ENCODE measurements at places on chromosomes 1 and 21. TPM values are rescaled to one million over a fixed set of nuclear protein-coding genes. Genes with fewer than 3 reads are reported as not detected.

S100A12 gene
- total RNA-seq = 2.3 TPM

- H3K4me3 ChIP-seq = no peak overlapping the region
- no peak for DNase-seq
- no peaks in the 10 kb centered on the region for H3K36me3 ChIP-seq
- peaks cover 11% of the 10 kb centered on the region for H3K4me1 ChIP-seq
- no peak overlapping the region for H3K27ac ChIP-seq
- no peaks in the 10 kb centered on the region for H3K27me3 ChIP-seq
Observed at GRCh38 chr1:23995431-23995837, 15.3 kb upstream of the SRSF10 start.

DNA sequence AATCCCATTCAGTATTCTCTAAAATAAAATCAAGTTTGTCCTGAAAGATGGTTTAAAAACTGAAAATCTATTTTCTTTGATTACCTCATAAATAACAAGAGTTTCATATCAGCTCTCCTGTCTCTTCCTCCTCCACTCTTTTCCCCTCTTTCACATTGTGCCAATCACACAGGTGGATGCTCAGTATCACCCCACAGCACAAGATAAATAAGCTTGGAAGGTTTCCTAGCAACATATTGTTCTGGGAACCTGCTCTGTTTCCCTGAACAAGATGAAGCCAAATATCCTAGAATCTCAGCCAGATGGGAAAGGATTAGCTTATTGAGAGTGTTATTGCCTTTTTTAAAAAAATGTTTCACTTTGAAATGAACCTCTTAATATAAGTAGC is 45.7 kb upstream of the CACYBP start:
- H3K4me3 ChIP-seq = no peak overlapping the region
- H3K27ac ChIP-seq = peak overlapping the region; percentile 22
- no peak for DNase-seq
- H3K4me1 ChIP-seq = peaks cover 36% of the 10 kb centered on the region
- no peaks in the 10 kb centered on the region for H3K27me3 ChIP-seq
- no peaks in the 10 kb centered on the region for H3K36me3 ChIP-seq

RPTN gene
- total RNA-seq = not detected

GRCh38 chr1:201625226-201625761 is 86.4 kb downstream of the NAV1 start:
- no peak overlapping the region for H3K4me3 ChIP-seq
- no peaks in the 10 kb centered on the region for H3K27me3 ChIP-seq
- H3K4me1 ChIP-seq = peaks cover 40% of the 10 kb centered on the region
- H3K36me3 ChIP-seq = peaks cover 14% of the 10 kb centered on the region

FCGR1A gene
- 1.2 TPM for total RNA-seq

DNA sequence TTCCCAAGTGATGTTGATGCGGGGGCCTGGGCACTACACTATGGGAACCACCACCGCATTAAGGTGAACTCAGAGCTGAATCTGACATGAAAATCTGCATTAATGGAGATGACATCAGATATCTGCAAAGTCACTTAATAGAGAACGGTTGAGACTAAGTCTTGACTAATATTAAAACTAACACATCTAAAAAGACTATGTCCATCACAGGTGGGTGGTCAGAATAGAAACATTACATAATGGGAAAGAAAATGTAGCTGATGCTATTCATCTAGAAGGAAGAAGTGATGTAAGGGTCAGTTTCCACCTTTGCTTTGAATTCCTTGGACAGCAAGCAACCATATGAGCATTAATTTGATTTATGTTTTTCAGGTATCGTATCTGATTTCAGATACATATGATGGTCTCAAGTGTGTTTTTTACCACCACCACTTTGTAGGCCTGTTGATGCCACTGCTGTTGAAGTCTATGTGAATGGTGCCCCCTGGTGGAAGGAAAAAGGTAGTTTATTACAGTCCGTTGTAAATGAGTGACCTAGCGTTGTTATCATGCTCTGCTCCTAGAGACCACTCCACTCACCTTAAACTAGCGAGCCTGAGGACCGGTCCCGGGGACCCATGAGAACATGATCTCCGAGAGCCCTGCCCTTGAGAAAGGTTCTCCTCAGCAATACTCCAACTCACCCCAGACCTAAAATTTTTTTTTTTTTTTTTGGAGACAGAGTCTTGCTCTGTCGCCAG is 73.5 kb downstream of the BACH1 start:
- H3K4me3 ChIP-seq = no peak overlapping the region
- peaks cover 7% of the 10 kb centered on the region for H3K4me1 ChIP-seq
- peaks cover 7% of the 10 kb centered on the region for H3K36me3 ChIP-seq

GRCh38 chr1:182596934-182597333 is 7.3 kb downstream of the RGS16 start:
- peaks cover 39% of the 10 kb centered on the region for H3K4me1 ChIP-seq
- H3K27me3 ChIP-seq = no peaks in the 10 kb centered on the region
- no peak overlapping the region for H3K4me3 ChIP-seq
- H3K27ac ChIP-seq = no peak overlapping the region
- no peaks in the 10 kb centered on the region for H3K36me3 ChIP-seq
- no peak for DNase-seq

GRCh38 chr1:8017495-8018197 is 8.5 kb downstream of the ERRFI1 start:
- H3K36me3 ChIP-seq = peaks cover 20% of the 10 kb centered on the region
- H3K4me3 ChIP-seq = no peak overlapping the region
- no peak for DNase-seq
- peaks cover 73% of the 10 kb centered on the region for H3K4me1 ChIP-seq
- H3K27ac ChIP-seq = peak overlapping the region; percentile 72

CD1D gene
- 1.4 TPM for total RNA-seq

AUNIP gene
- total RNA-seq = not detected

FBXO2 gene
- total RNA-seq = 1.9 TPM

GRCh38 chr1:14568716-14569355 is 29.6 kb upstream of the KAZN start:
- DNase-seq = no peak
- no peak overlapping the region for H3K4me3 ChIP-seq
- no peak overlapping the region for H3K27ac ChIP-seq
- no peaks in the 10 kb centered on the region for H3K36me3 ChIP-seq

DNA sequence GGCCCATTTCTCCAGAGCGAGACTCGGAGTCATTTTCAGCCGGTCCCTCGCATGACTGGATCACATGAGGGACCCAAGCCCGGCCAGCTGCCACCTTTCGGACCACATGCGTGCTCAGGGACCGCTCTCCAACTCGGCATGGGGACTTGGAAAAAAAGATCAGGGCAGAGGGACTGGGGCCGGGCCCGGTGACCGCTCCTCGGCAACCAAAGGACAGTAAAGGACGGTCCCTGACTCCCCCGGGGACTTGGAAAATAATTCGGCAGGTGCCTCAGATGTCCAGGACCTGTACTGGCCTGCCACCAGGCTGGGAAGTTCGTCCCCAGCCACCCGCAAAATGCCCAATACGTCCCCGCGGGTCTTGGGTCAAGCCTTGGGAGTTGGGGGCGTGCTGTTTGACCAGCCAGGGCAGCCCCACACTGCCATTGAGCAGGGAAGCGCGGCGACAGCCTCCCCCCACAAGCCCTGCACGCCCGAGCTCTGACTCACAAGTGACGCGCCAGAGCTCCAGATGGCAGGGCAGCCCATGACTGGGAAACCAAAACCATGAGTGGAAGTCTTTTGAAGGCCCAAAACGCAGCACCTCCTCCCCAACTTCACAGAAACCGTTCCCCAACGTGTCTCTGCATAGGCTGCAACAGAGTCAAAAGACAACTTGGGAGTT is 134.5 kb downstream of the LIPI start:
- no peak overlapping the region for H3K4me3 ChIP-seq
- no peak overlapping the region for H3K27ac ChIP-seq
- no peaks in the 10 kb centered on the region for H3K27me3 ChIP-seq
- no peaks in the 10 kb centered on the region for H3K36me3 ChIP-seq
- no peak for DNase-seq

GRCh38 chr1:111192658-111193519 is 7.6 kb downstream of the DENND2D start:
- peak overlapping the region; percentile 32 for H3K27ac ChIP-seq
- no peak overlapping the region for H3K4me3 ChIP-seq
- H3K36me3 ChIP-seq = peaks cover 10% of the 10 kb centered on the region
- DNase-seq = no peak
- H3K27me3 ChIP-seq = no peaks in the 10 kb centered on the region

- H3K27ac ChIP-seq = no peak overlapping the region
- peaks cover 3% of the 10 kb centered on the region for H3K27me3 ChIP-seq
- peaks cover 5% of the 10 kb centered on the region for H3K4me1 ChIP-seq
- H3K36me3 ChIP-seq = no peaks in the 10 kb centered on the region
- H3K4me3 ChIP-seq = no peak overlapping the region
Observed at GRCh38 chr1:172476218-172476811, 32.4 kb upstream of the PIGC start.

GRCh38 chr1:156772222-156772621 is 4.9 kb downstream of the PRCC start:
- H3K36me3 ChIP-seq = peaks cover 8% of the 10 kb centered on the region
- H3K27me3 ChIP-seq = no peaks in the 10 kb centered on the region
- H3K4me1 ChIP-seq = peaks cover 87% of the 10 kb centered on the region
- no peak for DNase-seq

TNFSF18 gene
- not detected for total RNA-seq

TCP10L gene
- total RNA-seq = 3.0 TPM

TAS1R1 gene
- not detected for total RNA-seq

- no peak overlapping the region for H3K4me3 ChIP-seq
- peaks cover 100% of the 10 kb centered on the region for H3K4me1 ChIP-seq
- H3K36me3 ChIP-seq = peaks cover 36% of the 10 kb centered on the region
- no peak for DNase-seq
- no peaks in the 10 kb centered on the region for H3K27me3 ChIP-seq
- H3K27ac ChIP-seq = peak overlapping the region; percentile 82
Observed at GRCh38 chr1:56534130-56534651, 45.2 kb downstream of the PLPP3 start.

GRCh38 chr1:163054181-163054591 is 15.0 kb upstream of the RGS4 start:
- no peak for DNase-seq
- H3K27me3 ChIP-seq = peaks cover 5% of the 10 kb centered on the region
- no peaks in the 10 kb centered on the region for H3K36me3 ChIP-seq
- H3K27ac ChIP-seq = no peak overlapping the region

GRCh38 chr21:28230559-28230958 is 762.1 kb downstream of the LTN1 start:
- no peaks in the 10 kb centered on the region for H3K36me3 ChIP-seq
- H3K4me1 ChIP-seq = peaks cover 15% of the 10 kb centered on the region
- no peaks in the 10 kb centered on the region for H3K27me3 ChIP-seq
- no peak for DNase-seq

GRCh38 chr1:14441302-14441741 is 157.2 kb upstream of the KAZN start:
- no peaks in the 10 kb centered on the region for H3K4me1 ChIP-seq
- DNase-seq = no peak
- H3K27me3 ChIP-seq = peaks cover 76% of the 10 kb centered on the region
- no peak overlapping the region for H3K27ac ChIP-seq
- no peaks in the 10 kb centered on the region for H3K36me3 ChIP-seq
- no peak overlapping the region for H3K4me3 ChIP-seq

CKS1B gene
- total RNA-seq = 17.8 TPM

ADGRL4 gene
- 19.3 TPM for total RNA-seq

GRCh38 chr1:228087771-228088251 is 5.3 kb downstream of the ARF1 start:
- no peaks in the 10 kb centered on the region for H3K27me3 ChIP-seq
- H3K4me1 ChIP-seq = peaks cover 100% of the 10 kb centered on the region
- DNase-seq = peak; percentile 26
- H3K4me3 ChIP-seq = peak overlapping the region; percentile 30

- peaks cover 7% of the 10 kb centered on the region for H3K36me3 ChIP-seq
- H3K4me3 ChIP-seq = no peak overlapping the region
- peaks cover 37% of the 10 kb centered on the region for H3K4me1 ChIP-seq
- H3K27me3 ChIP-seq = no peaks in the 10 kb centered on the region
- DNase-seq = no peak
Observed at GRCh38 chr1:214445831-214446614, 105.4 kb downstream of the PTPN14 start.

GRCh38 chr1:31750858-31751510 is 13.2 kb downstream of the ADGRB2 start:
- no peaks in the 10 kb centered on the region for H3K36me3 ChIP-seq
- no peak overlapping the region for H3K4me3 ChIP-seq
- no peak for DNase-seq
- no peak overlapping the region for H3K27ac ChIP-seq

GRCh38 chr1:209875515-209875914 is 47.7 kb downstream of the UTP25 start:
- no peak for DNase-seq
- H3K27me3 ChIP-seq = peaks cover 70% of the 10 kb centered on the region
- no peaks in the 10 kb centered on the region for H3K4me1 ChIP-seq
- H3K4me3 ChIP-seq = no peak overlapping the region
- no peak overlapping the region for H3K27ac ChIP-seq
- no peaks in the 10 kb centered on the region for H3K36me3 ChIP-seq

DNA sequence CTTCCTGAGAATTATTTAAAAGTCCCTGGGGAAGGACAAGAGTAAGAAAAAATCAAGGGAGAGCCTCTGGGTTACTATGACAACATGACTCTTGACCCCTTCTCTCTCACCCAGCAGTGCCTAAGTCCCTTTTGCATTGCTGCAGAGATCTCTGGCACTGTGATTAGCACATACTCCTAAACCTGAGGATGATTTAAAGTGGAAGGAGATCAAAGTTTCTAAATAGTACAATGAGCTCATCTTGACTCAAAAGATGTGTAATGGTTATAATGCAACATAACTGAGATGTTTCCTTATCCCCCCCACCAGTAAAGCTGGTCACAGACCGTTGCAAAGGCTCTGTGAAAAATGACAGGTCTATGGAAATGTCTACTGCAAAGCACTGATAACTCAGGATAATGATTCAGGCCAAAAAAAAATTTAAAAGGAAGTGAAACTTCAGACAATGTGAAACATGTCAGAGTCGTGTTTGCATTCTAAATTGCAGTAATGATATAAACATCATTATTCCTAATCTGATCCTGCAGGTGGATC is 519.2 kb downstream of the KIF26B start:
- no peaks in the 10 kb centered on the region for H3K27me3 ChIP-seq
- no peak overlapping the region for H3K27ac ChIP-seq
- no peaks in the 10 kb centered on the region for H3K36me3 ChIP-seq

- DNase-seq = no peak
- no peak overlapping the region for H3K4me3 ChIP-seq
- H3K36me3 ChIP-seq = peaks cover 70% of the 10 kb centered on the region
- H3K27me3 ChIP-seq = no peaks in the 10 kb centered on the region
- H3K27ac ChIP-seq = peak overlapping the region; percentile 33
Observed at GRCh38 chr1:244840219-244840794, 4.8 kb downstream of the COX20 start.

GRCh38 chr1:236052232-236052993 is 12.5 kb downstream of the NID1 start:
- H3K36me3 ChIP-seq = peaks cover 40% of the 10 kb centered on the region
- H3K4me1 ChIP-seq = peaks cover 68% of the 10 kb centered on the region
- H3K27me3 ChIP-seq = no peaks in the 10 kb centered on the region
- peak overlapping the region; percentile 68 for H3K27ac ChIP-seq

DNA sequence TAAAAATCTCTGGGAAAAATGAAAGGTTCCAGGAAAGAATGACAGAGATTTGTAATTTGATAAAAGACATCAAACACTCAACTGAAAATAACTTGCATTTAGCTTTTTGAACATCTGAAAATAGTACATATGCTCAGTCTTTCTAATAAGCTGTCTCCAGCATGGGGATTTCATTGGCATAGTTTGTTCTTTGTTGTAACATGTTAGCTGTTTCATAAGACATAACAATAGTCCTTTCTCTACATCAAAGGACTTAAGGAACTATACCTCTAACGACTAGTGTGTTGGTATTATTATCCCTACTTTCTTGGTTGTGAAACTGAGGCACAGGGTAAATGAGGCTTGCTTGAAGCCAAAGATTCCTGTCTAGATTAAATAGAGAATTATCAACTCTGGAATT is 22.0 kb downstream of the EIF2B3 start:
- H3K27me3 ChIP-seq = no peaks in the 10 kb centered on the region
- no peak overlapping the region for H3K4me3 ChIP-seq
- H3K27ac ChIP-seq = no peak overlapping the region
- no peak for DNase-seq
- H3K4me1 ChIP-seq = no peaks in the 10 kb centered on the region
- H3K36me3 ChIP-seq = peaks cover 4% of the 10 kb centered on the region

Measured in left ventricle myocardium inferior (tissue), 1 donor.